ENCODE measurements at places on chromosomes 5 and 9.

- no peak for DNase-seq
Measured at GRCh38 chr9:130667120-130667435, 2.7 kb downstream of the PRDM12 start.

GRCh38 chr5:116237917-116238500 lies 153.2 kb downstream of the COMMD10 start:
- no peak for DNase-seq

DNA sequence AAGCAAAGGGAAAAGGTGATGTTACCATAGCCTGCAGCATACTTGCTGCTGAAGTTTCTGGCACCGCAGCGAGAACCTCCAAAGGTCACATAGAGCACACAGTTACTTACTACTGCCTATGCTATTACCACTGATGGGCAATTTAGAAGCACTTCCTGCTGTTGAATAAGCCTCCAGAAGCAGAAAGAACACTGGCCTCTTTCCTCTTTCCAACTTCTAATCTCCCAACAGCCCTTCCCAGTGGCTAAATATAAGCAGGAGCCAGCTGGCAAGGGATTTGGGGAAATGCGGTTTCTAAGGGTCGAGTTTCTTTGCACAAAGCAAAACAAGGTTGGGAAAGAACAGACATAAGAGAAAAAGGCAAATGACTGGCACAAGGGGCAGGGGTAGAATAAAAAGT lies 669.2 kb upstream of the ACO1 start:
- no peak for DNase-seq

GRCh38 chr5:149273950-149274349 lies 2.3 kb downstream of the AFAP1L1 start:
- no peak for DNase-seq

- no peak for DNase-seq
Measured at GRCh38 chr9:103427696-103428095, 432.6 kb downstream of the CYLC2 start.

- no peak for DNase-seq
Measured at GRCh38 chr5:31054453-31054852, 139.0 kb upstream of the CDH6 start.
